ENCODE measurements at places on chromosomes 11 and 22. TPM values are rescaled to one million over a fixed set of nuclear protein-coding genes. Genes with fewer than 3 reads are reported as not detected.

SLC16A8 gene
- total RNA-seq, result 1.3 TPM

TSGA10IP gene
- not detected for total RNA-seq

SCUBE2 gene
- total RNA-seq, result 7.2 TPM

C11orf65 gene
- 1.6 TPM for total RNA-seq

MISFA gene
- 1.3 TPM for total RNA-seq

APOL5 gene
- not detected for total RNA-seq

ZC3H7B gene
- total RNA-seq, result 61.7 TPM

KRTAP5-9 gene
- not detected for total RNA-seq

HORMAD2 gene
- not detected for total RNA-seq

IL18 gene
- not detected for total RNA-seq
